NCI-H1092 treated with DMSO at 0.1 percent for 48 hours (cell line): ENCODE measurements at places on chromosomes 7 and 10.

- no peak for DNase-seq
Observed at GRCh38 chr10:9656386-9656785, 1361.3 kb upstream of the CELF2 start.

GRCh38 chr7:130410868-130411541 lies 29.8 kb downstream of the CEP41 start:
- DNase-seq: peak; percentile 53

DNA sequence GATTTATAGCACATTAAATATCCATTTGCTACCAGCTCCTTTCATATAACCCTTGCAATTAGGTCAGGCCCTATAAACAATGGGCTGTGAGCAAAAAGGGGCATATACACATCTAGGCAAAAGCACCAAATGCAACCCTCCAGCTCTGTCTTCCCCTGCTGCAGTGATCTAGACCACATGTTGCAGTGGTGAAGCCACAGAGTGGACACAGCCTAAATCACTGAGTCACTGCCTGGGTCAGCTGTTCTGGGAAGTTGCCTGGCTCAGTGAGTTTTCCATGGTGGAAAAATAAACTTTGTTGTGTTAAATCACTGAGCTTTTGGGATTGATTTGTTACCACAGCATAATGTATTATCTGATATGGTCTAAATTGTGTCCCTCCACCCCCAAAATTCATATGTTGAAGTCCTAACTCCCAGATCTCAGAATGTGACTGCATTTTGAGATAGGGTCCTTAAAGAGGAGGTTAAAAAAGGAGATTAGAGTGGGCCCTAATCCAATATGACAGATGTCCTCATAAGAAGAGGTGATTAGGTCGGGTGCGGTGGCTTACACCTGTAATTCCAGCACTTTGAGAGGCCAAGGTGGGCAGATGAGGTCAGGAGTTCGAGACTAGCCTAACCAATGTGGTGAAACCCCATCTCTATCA lies 70.4 kb downstream of the ZFAND4 start:
- DNase-seq: no peak

DNA sequence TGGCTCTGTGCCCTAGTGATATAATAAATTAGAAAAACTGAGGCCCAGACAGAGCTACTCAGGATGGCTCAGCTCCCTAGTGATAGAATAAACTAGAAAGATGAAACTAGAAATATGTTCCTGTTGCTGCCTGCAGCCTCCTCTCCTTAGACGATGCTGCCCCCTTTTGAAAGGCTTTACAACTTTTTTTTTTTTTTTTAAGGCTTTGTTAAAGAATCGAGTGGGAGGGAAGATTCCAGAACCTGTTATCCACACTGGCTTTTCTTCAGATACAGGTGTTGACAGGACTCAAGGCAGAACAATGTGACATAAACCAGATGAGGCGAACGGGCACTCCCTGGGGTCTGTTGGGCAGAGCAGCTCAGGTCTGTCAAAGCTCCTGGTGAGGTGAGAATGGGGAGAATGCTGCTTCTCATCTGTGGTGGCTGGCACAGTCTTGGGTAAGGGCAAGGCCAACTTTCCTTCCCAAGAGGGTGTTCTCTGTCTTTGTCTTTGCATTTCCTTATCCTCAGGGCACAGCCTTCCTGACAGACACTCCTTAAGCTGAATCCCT lies 175.1 kb downstream of the COBL start:
- peak; percentile 37 for DNase-seq

- no peak for DNase-seq
Observed at GRCh38 chr10:14584661-14585060, 190.0 kb downstream of the FAM107B start.

DNA sequence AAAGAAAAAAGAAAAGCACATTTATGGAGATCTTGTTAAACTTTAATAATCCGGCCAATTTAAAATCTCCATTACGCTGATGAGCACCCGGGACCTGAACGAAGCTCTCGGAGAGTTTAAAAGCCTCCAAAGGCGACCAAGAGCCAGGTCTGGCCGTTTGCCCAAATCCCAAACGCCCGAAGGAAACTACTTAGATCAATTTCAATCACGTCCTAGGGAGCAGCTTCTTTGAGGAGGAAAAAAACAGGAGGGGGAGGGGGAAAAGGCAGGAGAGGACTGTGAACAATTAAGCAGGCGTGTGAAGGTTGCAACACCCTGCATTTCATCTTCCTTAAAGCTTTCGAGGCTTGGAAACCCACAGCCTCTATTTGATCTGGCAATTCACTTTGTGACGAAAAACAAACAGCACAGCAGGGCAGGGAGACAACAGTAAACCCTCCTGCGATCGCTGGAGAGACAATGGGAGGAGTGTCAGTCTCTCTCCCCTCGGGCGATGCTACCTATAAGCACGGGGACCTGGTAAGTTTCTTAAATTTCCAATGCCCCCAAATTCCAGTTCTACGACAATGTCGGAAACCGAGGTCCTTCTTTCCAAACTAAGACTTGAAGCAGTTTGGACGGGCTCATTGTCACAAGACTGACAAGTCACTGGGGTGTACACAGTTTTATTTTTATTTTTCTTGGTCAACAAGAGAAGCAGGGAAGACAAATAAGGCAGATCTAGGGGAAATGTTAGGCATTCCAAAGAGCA lies 1.2 kb downstream of the KLF6 start:
- DNase-seq: peak; percentile 81
